Right hindlimb (tissue), 1 donor: ENCODE measurements at places on chromosomes 11 and 22.

GRCh38 chr22:39718921-39719475 lies 148.4 kb downstream of the CACNA1I start:
- no peak for DNase-seq

DNA sequence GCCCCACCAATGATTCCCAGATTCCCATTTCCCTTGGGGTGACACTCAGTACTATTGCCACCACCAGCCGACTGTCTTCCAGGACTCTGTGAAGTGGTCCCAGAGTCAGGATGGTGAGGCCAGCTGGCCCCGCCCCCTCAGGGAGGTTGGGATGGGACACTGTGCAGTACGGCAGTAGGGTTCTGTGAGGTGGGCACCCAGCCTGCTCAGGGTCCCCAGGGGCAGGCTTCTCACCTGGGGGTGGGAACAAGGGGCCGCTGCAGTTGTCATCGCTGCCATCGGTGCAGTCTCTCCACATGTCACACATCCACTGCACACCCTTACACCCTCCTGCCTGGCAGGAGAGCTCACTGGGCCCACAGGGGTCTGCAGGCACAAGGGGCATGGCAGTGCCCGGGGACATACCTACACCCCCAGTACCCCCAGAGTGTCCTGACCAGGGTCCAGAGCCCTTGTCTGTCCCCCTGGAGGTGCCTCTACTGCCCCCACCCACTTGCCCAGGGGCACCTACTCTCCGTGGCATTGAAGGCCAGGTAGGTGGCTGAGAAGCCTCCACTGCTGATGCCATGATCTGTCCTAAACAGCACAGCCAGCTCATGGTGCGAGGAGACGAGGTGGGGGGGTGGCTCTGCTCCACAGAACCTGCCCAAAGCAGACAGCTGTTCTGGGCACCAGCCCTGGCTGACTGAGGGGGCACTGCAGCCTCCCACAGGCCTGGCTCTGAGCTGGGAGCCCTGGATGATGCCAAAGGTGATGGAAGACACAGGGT lies 1.9 kb upstream of the C1QTNF5 start:
- peak; percentile 27 for DNase-seq

- peak; percentile 87 for DNase-seq
These were observed 204.9 kb downstream of the CSNK2A3 start for GRCh38 chr11:11148104-11148509.

- no peak for DNase-seq
These were observed 16.4 kb upstream of the OR5AL1 start for GRCh38 chr11:56396047-56396446.

DNA sequence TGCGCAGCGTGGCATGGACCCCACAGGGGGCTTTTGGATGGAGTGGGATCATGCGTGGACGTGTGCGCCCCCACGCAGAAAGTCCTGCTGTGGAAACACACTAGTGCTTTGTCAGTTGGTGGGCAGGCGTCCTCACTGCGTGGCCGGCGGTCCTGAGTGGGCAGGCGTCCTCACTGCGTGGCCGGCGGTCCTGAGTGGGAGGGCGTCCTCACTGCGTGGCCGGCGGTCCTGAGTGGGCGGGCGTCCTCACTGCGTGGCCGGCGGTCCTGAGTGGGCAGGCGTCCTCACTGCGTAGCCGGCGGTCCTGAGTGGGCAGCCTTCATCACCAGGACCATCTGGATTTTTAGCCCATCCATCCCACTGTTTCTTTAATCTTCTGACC lies 205.9 kb downstream of the TBC1D22A start:
- no peak for DNase-seq

DNA sequence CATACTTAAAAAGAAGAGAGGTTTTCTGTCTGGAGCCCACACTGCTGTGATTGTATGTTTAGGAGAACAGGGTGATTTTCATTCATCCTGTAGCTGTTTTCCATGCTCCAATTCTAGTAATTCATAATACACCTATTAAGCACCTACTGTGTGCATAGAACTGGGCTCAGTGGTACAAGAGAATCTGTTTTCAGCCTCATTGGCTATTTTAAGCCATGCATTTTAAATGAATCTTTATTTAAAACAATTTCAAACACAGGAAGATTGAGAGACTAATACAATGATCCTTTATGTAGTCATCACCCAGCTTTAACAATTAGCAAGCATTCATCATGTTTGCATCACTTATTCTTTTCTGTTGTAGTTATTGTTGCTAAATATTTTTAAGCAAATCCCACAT lies 86.2 kb downstream of the BDNF start:
- DNase-seq: no peak

DNA sequence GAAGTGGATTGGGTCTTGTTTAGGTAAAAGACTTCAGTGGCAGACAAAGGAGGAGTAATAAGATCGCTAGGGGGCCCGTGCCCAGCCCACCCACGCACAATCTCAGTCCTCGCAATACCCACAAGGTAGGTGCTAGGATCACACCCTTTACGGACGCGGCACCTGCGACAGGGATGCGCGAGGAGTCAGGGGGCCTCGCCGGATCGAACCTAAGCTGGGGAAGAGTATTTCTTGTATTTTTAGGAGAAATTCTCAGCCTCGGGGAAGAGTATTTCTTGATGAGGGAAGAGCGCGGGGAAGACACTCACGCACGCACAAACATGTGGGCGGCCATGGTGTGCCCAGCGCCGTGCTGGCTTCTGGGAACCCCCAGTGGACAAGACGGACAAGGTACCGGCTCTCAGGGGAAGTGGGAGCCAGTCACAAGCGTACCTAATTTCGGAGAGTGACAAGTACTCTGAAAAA lies 745 bp upstream of the FAM118A start:
- DNase-seq: no peak

GRCh38 chr22:44574057-44574639 lies 76.1 kb upstream of the RTL6 start:
- peak; percentile 52 for DNase-seq

DNA sequence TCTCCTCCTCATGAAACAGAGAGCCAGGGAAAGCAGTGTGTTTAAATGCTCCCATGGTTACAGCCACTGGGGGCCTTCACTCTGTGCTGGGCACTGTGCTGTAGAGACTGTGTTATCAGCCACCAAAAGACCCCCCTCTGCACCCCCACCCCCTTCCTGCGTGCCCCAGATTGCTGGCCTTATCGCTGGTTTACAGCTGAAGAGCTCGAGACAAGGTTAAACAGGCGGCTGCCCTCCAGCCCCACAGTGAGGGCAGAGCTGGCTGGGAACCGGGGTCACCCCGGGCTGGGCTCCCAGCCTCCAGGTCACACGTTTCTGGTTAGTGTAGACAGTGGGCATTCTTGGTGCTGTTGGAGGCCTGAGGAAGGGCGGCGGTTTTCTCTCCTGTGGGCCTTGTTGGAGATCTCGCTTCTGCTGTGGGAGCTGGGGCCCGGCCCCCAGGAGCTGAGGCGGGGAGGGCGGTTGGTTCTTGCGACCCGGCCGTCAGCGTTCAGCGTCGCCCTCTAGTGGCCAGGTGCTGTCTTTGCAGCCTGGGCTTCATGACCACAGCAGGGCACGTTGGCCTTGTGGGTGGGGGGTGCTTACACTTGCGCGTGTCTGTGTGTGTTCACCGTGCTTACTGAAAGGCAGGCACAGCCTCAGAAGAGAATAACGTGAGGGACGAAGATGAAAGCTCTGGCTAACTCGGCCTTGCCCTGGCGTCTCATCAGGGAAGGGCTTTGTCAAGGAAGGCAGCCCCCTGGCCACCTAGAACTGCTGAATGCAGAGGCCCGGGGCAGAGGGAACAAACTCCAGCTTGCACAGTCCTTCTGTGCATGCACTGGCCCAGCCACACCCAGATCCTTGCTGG lies 40.8 kb downstream of the TBC1D22A start:
- DNase-seq: no peak

DNA sequence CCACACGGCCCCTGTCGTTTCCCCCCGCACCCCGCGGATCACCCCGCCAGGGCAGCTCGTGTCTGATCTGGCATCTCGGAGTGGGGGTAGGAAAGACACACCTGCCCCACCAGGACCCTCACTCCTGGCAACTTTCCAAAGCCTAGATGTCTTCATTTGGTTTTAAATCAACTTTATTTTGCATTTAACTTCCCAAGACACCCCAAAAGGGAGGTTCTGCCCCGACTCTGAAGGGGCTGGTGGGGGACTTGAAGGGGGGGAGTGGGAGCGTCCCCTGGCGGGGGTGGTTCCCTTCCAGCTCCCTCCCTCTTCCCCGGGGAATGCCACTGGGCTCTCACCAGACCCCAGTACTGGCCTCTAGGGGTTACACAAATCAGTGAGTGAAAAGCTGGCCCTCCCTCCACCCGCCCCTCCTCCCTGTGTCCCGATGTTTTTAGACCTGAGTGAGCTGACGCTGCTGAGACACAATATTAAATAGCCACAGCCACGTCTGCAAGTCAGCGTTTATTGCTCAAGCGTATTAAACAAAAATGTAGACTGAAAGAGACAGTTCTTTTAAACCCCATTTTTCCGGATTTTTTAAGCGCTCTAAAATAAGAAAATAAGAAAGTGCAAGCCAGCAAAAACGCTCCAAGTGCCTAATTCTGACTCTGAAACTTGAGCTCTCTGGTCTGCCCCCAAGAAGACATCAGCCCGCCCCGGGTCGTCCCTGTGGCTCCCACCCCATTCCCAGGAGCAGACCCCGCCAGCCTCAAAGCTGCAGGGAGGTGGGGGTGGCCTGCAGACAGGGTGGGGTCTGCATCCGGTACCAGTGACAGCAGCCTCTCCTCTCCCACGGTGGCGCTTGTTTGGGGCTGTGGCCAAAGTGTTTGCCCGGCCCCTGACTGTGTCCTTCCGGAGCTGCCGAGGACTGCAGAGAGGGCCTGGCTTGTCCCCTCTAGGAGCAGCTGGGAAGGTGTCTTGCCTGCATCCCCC lies 1.1 kb upstream of the TTLL8 start:
- DNase-seq: peak; percentile 26

GRCh38 chr22:31800065-31800464 lies 46.2 kb downstream of the DEPDC5 start:
- no peak for DNase-seq

DNA sequence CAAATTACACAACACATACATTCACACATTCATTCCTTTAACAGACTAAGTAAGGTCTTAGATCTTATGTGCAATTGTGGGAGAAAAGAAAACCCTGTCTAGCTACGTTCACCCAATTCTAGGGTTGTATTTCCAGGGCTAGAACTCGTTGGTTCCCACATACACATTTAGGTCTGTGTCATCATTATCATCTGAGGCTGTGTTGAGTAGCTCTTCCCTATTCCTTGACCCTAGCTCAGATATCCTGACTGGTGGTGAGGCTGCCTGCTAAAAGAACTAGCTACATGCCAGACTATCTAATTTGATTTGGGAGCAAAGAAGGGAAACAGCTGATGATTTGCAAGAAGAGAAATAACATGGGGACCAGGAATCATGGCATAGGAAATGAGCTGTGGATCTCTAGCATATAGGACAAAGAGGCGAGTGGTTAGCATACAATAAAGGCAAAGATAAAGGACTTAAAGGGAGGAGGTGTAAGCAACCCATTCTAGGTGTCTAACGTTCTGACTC lies 27.5 kb upstream of the OR10G7 start:
- DNase-seq: no peak

DNA sequence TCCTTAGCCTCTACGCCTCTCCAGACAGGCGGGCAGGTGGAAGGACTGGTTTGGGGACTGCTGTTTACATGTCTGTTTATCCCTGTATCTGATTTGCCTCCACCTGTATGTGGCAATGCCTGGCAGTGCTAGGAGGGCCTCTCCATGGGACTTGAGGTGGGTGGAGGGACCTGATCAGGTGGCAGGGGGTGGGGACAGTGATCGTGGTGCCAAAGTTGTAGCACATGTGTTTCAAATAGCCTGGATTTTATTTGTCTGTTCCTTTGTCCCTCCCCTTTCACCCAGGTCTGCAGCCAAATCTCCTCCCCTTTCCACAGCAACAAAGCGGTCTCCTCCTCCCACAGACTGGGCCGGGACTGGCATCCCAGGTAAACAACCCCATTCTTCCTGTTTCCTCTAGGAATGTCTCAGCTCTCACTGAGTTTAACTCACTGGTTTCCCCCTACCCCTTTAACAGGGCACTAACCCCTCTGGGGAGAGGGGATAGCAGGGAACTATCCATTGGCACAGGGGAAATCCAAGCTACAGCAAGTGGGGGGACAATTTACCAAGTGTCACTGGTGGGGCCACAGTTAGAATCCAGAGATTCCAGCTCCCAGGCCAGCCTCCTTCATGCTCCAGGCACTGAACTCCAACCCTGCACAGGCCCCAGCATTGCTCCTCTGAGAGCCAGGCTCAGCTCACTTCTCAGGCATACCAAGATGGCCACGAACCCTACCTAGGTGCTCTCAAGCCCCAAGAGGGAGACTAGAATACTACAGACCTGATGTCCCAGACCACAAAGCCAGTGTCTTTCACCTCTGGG lies 22.9 kb upstream of the TLCD5 start:
- DNase-seq: no peak

GRCh38 chr11:72483412-72484186 lies 49.3 kb upstream of the CLPB start:
- DNase-seq: no peak

- no peak for DNase-seq
These were observed 37.8 kb upstream of the NAV2 start for GRCh38 chr11:19674836-19675235.

GRCh38 chr11:122116591-122116990 lies 576 bp upstream of the BLID start:
- no peak for DNase-seq

- no peak for DNase-seq
These were observed 968.8 kb downstream of the BRD1 start for GRCh38 chr22:48858856-48859255.
